Cerebellum (tissue), 4 donors: ENCODE measurements at places on chromosomes 13 and 19.
A peak's percentile ranks its signal among the peaks of the same experiment; 100 is the strongest.

DNA sequence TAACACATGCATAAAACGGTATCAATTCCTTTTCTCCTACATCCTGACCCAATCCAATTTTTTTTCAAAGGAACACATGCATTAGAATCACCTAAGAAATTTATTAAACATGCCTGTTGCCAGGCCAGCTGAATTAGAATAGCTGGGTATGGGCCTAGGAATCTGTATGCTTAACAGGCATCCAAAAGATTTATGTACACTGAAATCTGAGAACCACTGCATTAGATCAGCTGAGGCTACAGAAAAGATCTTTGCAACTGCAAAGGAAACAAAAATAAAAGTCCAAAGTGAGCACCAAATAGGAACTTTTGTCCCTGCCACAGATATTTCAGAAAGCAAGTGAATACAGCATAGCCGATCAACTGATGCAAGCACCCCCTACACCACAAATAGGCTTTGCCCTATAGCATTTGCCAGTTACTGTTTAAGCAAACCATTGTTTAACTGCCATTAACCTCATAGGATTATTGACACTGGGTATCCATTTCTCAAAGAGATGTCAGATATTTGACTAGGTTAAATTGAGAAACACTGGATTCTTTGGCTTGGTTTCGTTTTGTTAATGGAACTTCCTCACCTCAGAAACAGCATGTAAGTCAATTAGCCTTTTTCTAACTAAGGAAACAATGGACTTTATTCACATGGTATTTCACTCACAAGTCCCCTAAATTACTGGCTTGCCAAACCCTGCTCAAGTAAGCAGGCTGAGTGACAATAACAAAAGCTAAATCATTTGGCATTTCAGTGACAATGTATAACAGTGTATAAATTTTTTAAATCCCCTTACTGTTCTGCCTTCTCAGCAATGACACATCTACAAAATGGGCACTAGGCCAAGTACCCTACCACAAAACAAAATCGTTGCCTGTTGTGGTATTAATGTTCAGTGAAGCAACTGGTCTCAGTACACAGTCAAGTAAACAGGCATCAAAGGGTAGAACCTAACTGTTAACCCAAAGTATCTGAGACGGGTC, 67.8 kb downstream of the SUCLA2 start:
- DNase-seq, result no peak

- DNase-seq, result no peak
These were observed 26.5 kb upstream of the HOMER3 start for GRCh38 chr19:18967358-18968146.

- DNase-seq, result peak; percentile 69
These were observed 28.5 kb downstream of the ZNF266 start for GRCh38 chr19:9406798-9407352.

- DNase-seq, result no peak
These were observed 51.4 kb downstream of the UBL3 start for GRCh38 chr13:29799041-29799440.

GRCh38 chr19:55284405-55285058, 735 bp downstream of the BRSK1 start:
- DNase-seq, result no peak

DNA sequence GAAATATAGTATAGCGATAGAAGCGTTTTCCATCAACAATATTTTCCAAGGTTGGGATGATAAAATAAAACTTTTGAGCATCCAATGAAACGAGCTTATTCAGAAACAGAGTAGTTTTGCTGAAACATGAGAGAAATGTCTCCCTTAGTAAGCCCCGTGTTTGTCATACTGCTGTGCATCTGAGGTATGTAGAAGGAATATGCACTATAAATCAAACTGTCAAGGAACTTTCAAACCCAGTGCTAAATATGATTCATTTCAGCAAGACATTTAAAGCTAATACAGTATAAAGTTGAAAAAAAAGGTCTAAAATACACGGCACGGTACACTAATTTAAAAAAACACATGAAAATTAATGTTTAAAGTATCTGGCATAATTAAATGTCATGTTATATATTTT, 546.2 kb downstream of the SLITRK5 start:
- no peak for DNase-seq
